ENCODE measurements at places on chromosomes 16 and 17.

DNA sequence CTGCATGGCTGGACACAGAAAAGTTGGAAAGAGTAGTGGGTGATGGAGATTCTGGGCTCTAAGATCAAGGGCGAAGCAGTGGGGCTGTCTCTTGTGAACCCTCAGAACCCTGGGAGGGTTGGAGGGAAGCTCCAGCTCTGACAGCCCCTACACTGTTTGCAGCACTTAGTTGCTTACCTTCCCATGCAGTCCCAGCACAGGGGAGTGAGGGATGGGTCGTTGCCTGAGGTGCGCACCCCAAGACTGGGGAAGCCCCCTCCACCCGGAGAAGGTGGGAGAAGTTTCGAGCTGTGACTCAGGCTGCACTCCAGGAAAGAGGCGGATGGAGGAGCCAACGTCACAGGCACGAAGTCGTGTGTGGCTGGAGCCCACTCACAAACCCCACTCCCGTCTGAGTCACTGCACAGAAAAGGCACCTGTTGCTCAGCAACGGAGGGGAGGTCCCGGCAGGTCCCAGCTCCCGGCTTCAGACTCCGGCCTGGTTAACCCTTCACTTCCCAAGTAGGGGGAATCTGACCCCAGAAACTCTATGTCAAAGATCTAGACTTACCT lies 60.1 kb downstream of the AIPL1 start:
- peak; percentile 55 for DNase-seq

GRCh38 chr17:64106918-64107317 lies 23.0 kb downstream of the ERN1 start:
- DNase-seq = no peak

GRCh38 chr16:58098207-58099096 lies 30.7 kb downstream of the CFAP20 start:
- no peak for DNase-seq

DNA sequence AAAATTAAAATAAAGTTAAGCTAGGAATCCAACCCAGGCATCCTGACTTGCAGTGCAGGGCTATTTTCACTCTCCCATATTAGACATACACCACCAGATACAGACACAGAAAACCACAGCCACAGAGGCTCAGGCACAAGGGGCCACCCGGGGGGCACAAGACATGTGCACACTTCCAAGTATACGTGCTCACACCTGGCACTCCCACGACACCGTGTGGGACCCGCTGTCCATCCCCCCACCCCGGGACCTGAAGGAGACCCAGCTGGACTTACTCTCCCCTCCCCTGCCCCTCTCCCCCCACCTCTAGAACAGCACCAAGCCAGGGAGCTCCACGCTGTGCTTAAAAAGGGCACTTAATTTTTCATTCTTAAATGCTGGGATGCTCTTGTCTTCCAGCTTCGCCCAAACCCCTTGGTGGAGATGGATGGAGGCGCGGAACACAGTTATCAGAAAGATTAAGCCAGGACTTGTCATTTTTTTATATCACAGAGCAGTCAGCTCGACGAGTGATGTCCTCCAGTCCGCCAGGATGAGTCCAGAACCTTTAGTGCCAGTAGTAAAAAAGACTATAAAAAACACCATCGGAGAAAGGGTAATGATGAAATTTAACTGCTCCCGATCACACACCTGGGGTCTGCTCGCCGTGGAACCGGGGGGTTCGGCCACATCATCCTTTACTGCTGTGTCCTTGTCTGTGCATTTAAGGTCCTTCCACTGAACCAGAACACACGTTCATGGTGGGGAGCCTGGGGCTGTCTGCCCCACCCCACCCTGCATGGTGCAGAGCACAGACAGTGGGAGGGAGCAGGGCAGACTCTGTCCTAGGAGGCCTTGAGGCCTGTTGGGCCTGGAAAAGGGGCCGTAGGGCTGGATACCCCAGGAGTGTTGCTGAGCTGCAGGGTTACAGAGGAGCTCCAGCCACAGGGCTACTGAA lies 73.3 kb upstream of the LHX1 start:
- no peak for DNase-seq

DNA sequence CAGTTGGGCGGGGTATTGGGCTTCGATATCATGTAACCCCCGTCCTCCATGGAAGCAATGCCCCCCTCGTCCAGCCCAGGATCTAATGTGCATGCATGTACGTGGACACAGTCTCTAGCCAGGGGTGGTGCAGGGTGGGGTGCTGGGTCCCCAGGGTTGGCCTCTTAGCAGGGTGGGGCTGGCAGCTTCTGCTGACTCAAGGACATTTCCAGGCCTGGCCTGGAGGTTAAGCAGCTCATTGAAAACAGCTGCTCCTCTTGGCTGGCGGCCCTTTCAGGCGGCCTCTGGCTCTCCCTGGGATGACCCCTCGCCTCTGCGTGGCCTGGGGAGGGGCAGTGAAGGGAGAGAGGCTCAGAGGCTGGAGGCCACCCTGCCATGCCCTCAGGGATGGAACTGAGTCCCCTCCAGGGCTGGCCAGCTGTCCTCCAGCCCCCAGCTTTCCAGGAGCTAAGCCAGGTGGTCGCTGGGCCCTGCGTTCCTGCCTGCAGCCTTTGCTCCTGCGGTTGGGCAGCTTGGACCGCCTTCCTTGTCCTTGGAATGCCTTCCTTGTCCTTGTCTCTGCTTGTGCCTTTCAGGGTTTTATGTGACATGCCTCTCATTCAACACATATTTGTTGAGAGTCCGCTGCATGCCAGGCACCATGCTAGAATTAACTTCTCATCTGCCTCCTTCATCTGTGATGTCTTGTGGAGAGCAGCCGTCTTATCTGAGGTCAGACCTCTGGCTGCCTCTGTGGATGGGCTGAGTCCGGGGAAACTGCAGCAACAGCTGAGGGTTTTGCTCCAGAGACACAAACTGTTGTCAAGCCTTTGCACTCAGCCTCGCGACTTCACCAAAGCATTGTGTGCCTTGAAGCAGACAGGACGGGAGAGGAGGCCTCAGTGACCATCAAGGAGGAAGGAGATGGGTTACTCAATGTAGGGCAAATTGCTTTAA lies 26.6 kb downstream of the MRC2 start:
- DNase-seq = no peak

GRCh38 chr17:79930062-79930876 lies 91.0 kb upstream of the CBX4 start:
- no peak for DNase-seq

DNA sequence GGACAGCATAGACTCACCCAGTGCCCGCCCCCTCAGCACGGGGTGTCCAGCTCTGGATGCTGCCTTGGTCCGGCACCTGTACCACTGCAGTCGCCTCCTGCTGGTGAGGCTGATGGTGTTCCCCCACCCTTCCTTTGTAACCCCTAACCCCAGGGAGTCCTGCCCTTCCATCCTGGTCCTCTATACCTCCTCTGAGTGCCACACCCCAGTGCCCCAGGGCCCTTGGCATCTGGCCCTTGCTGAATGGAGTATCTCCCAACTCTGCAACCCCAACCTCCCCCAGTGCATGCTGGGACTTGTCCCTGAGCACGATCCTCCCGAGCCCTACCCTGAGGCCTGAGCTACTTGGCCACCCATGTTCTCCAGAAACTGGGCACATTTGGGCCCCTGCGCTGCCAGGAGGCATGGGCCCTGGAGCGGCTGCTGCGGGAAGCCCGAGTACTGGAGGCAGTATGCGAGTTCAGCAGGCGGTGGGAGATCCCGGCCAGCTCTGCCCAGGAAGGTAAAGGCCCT lies 15.8 kb downstream of the RIPOR1 start:
- DNase-seq = no peak

DNA sequence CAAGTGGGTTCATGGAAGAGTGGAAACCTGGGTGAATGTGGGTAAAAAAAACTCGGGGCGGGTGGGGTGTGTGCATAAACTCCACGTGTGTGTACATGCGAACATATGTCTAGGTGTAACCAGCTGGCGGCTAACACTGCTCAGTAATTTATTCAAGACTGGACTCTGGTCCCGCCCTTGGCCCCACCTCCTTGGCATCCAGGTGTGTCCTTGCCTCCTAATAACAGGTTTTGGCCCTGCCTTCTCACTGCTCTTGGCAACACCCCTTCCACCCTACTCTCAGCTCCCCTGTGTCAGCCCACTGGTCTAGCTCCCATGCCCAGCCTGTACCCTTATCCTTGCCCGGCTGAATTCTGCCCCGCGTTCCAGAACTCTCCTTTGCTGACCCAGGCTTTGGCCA lies 8.3 kb downstream of the FLII start:
- DNase-seq = no peak

DNA sequence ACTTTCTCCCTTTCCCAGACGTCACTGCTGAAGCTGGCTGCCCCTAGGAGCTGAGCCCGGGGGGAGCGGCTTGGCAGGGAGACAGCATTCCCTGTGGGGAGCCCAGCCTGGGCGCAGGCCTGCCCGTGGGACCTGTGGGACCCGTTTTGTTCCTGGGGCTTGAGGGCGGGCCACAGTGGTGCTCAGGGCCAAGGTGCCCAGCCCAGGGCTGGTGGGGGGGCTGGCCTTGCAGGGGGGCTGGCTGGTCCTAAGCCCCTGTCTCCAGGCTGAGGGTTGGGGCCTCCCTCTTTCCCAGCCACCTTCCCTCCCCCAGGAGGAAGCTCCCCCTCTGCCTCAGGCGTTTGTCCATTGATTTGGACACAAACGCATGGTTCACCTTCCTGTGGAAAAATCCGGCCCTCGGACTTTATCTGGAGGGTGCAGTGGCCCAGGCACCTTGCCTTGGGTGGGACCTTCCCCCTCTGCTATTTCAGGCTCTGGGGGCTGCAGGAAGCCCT lies 4.4 kb downstream of the NHERF2 start:
- DNase-seq = no peak

DNA sequence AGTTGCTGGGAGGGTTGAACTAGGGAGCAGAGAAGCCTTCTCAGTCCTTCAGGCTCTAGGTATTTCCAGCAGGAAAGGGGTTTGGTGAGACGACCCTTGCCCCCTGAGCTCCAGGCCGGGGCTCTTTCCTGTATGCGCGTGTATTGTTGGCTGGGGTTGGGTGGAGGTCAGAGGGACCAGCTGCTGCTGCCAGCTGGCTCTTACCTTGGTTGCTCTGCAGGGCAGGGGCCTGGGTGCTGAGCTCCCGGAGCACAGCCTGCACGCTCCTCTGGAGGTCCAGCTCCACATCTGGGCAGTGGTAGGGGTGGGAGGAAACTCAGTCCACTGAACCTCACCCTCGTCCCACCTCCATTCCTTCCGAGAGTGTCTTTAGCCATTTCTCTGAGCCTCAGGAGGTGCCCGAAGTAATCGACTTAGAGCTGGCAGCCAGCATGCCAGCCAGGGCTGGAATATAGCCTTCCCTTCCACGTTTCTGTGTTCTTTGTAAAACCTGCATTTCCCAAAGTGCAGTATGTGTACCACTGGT lies 28.0 kb downstream of the PIK3R6 start:
- no peak for DNase-seq

- no peak for DNase-seq
Observed at GRCh38 chr17:34781071-34781470, 180.2 kb downstream of the CCT6B start.

DNA sequence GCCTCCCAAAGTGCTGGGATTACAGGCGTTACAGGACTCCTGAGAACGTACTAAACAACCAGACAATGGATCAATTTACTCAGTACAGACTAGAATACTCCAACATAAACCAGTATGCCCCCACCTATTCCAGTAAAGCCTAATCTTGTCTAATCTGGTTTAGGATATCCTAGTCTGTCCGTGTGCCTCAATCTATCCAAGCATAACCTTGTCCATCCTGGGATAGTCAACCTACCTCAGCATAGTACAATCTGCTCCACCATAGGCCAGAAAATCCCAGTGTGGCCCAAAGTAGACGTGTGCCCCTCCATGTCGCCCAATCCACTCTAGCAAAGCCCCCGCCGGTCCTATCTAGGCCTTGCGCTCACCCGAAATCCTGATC lies 625 bp downstream of the DVL2 start:
- DNase-seq = no peak

GRCh38 chr16:77584205-77584859 lies 138.0 kb upstream of the NUDT7 start:
- DNase-seq = no peak

DNA sequence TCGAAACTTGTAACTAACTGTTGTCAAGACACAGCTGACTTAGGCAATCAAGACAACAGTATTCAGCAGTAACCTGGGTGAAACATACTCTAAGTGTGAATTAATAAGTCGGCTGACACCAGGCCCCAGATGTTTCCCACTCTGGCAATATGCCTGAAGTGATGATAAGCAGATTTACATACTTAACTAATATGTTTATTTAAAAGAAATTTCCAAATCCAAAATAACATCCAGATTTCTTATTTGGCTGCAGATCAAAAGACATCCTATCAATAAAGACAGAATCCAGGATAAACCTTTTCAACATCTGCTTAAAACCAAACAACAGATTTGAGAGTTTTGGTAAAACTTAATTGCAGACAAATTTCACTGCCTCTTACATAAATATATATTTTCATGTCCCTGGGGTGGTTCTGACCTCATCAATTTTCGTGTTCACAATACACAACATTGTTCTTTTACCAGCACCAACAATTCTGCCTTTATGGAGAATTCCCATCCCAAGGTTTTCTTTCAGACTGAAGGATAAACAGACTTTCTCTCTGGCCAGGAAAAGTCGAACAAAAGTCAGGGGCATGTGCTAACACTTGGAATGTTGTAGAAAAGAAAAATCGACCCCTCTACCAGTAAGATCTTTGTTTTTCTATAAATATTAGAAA lies 45.1 kb upstream of the TOX3 start:
- DNase-seq = no peak

DNA sequence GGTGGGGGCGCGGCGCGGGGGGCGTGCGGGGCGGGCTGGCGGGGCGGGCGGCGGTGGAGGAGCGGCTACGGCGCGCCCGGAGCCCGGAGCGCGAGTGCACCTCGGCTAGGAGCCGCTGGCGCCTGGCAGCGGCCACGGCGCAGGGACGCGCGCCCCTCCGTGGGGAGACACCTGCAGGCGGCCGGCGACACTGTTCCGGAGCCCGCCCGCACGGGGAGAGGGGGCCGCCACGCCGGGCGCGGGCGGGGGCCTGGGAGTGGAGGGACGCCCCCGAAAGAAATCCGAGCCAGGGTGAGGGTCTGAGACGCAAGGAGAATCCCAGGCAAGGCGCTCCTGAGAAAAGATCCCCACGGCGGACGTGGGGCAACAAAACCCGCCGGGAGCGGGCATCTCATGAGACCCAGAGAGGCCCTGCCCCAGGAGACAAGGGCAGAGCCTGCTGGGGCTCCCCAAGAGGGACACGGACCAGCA lies at the start of gene GSG1L:
Gene GSG1L, minus strand, starts transcription at position 124 of the 471 bp plus-strand sequence. CDS start 290 bp downstream, outside the sequence.
- DNase-seq = no peak

DNA sequence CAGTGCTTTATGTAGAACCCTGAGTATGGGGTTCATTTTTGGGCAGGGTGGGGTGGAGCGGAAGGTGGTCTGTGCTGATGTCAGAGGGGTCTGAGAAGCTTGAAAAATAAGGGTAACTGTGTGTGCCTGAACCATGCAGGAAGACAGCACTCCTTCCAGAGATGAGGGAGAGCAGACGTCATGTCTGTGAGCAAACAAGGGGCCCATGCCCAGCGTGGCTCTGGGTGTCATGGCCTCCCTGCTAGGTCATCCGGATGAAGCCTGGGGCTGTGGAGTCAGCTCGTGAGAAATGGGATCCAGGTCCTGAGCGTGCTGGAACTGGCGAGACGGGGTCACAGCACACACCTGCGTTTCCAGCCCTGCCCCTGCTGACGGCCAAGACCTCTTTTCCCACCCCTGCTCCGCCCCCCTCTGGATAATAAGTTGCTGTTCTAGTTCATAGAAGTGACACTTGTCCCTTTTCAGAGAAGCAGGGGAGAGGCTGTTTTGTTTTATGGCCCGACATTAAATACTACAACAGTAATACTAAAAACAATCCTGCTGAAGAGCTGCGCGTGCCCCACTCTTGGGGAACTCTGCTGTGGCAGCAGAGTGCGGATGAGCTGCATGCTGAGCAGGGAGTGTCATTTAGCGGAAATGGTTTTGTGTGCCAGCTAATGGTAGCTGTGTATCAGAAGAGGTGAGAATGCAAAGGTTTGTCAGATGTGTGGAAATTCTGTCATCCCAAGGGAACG lies 92.6 kb downstream of the RPTOR start:
- no peak for DNase-seq

Data from epithelial cell of prostate (primary cell).